NCI-H1930 (cell line): ENCODE measurements at places on chromosomes 1 and 21.

DNA sequence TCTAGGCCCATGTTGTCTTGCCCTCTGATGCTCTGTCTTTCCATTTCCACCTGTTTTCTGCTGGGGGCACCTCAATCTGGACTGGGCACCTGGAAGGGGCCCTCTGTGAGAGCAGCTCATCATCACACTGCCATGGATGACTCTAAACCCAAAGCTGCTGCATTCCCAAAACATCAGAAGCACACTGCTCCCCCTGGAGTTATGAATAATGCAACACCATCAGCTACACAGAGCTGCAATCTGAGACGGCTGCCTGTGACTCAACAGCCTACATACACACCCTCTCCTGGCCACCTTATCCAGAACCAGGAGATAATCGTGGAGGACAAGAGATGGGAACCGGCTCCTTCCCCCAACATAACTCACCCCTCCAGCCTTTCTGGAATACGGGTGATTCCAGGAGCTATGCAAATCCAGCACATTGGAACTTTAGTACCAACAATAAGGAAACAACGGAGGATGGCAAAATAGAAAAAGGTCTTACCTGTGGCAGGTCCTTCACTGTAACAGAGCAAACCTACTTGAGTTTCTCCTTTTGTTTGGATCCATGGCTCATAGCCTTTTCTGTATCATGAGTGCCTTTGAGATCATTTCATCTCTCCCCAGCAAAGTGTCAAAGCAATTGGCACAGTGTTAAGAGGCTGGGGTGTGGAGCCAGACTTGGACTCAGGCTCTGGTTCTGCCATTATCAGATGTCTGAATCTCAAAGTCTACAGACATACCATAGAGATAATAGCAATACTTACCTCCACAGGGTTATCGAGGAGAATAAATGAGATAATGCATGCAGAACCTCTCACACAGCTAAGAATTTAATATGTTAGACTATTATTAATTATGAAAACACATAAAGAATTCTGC, 29.3 kb downstream of the AK2 start:
- no peak for DNase-seq

GRCh38 chr1:15684042-15684461, at the start of gene PLEKHM2:
PLEKHM2 (plus strand) TSS chr1:15684320; CDS start chr1:15684559, 239 bp downstream.
- DNase-seq: no peak

- DNase-seq: no peak
These were observed 15.2 kb downstream of the KIRREL1 start for GRCh38 chr1:158008630-158009029.

- no peak for DNase-seq
These were observed 54.7 kb upstream of the SSBP3 start for GRCh38 chr1:54460861-54461387.

DNA sequence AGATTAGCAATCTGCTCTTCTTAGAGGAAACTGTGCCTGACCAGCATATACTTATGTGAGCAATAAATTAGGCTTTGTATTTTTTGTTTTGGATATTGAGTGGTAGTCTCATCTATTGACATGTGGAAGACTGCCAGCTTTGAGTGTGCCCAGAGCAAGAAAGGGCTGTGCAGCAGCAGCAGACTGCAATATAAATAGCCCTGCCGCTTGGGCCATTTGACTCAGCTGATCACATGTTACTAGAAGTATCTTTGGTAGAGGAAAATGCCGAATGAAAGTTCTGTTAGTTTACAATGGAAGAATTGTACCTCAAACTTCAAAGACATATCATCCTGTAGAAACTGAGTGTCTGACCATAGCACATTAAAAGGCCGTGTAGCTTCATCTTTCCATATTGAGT, 9.1 kb upstream of the PSMB2 start:
- DNase-seq: no peak

DNA sequence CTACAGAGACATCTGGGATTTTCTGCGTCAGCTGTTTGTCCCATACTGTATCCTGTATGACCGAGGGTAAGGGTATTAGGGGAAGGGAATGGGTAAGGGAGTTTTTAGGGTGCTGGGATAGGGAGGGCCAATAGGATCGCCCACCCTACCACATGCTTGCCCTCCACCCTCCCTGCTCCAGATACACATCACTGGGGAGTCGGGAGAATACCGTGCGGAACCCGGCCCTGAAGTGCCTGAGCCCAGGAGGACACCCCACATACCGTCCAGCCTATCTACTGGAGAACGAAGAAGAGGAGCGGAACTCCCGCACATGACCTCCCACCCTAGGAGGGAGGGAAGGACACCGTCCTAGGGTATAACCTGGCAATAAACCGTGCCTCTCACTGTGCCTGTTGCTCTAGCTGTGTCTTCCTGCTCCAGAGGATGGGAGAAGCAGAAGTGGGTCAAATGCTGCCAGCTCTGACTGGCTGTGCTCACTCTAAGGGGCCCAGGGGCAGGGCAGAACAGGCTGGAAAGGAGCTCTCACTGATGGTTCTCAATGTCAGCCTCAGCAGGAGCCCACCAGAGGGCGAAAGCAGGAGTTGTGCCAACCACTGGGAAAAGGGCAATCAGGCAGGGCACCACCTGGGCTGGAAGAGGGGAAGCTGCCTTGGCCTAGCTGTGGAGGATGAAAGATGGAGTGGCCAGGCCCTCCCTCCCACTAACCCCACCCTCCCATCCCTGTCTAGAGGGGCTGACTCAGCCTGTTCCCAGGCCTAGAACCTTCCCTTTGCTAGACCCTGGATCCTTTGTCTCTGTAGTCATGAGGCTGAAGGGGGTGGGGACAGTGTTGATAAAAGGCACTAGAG, 440 bp upstream of the LENEP start:
- DNase-seq: no peak

- DNase-seq: peak; percentile 23
These were observed 29.7 kb upstream of the KIRREL1 start for GRCh38 chr1:157963713-157964112.

- DNase-seq: no peak
These were observed 67.0 kb upstream of the LRRC53 start for GRCh38 chr1:74579425-74579824.

DNA sequence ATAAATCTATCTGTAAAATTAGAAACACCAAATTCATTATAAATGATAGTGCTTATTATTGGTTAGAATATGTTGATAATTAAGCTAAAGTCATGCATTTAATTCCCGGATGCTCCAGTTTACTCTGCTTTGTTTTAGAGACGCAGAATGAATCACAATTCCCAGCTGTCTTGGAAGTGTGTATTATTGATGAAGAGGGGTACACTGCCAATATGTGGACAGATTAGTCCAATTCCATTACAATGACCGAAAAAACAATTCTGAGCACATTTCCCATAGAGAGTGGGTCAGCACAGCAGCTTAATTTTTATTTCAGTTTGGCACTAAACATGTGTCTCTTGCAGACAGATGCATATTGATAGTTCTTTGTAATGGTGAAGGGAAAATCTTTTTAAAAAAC, 146.7 kb downstream of the KCNT2 start:
- no peak for DNase-seq

DNA sequence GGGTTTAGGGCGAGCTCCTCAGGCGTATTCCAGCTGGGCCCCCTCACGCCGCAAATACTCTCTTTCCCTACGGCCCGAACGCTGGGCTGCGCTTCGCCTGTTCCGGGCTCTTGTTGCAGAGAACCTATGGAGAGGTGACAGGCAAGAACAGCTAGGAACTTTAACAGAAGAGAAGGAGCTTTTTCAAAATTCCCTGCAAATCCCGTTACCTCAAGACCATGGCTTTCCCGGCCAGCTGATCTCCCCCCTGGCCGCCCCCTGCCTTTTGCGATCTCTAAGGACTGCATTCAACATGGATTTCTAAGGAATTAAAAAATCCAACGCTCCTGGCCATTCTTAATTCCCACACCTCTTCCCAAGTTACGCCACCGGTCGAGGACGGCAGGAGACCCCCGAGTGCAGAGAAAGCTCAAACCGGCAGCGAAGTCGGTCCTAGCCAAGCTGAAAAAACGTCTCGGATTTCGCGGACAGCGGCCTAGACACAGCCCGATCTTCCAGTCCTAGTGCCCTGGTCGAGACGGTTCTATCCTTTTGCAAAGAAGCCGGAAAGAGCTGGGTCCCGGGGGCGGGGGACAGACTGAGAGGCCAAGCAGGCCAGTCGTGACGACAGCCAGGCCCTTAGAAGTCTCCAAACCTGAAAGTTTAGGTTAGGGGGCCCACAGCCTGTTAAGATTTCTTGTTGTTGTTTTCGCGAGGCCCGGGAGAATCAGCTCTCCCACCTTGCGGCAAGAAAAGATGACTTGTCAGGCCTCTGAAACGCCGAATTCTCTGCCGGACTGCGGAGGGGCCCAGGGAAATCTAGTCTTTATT, 1.1 kb upstream of the TBX15 start:
- no peak for DNase-seq

- DNase-seq: no peak
These were observed 2.1 kb downstream of the SETDB1 start for GRCh38 chr1:150928286-150928685.

DNA sequence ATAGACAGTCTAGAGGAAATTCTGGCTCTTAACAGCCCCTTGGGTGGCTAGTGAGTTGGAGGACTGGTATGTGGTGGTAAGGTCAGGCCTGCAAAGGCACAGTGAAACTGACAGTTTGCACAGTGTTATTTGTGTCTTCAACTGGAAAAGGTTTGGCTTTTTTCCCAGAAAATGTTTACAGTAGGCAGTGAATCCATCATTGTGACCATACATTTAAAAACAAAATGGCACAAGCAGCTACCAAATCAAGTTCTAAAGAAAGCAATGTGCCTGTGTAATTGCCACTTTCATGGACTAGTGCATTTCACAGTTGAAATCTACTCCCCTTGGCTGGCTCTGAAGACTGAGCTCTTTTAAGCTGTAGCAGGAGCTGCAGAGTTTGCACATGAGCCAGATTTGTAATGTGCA, 24.8 kb downstream of the ATPAF1 start:
- DNase-seq: peak; percentile 78

DNA sequence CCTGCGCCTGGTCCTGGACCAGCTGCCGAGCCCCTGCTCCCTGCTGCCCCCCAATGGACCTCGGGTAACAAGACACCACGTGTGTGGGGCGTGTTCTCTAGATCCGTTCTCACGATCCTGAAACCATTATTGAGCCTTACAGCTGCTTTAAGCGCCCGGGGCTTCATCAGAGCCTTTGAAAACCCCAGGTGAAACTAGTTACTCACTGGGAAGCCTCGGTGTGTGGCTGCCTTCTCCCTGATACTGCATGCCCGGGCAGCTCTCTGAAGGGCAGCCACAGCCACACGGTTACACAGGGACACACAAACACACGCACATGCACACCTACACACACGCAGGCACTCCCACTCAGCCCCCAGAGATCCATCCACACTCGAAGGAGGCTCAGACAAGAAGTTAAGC, 5.3 kb downstream of the HES2 start:
- no peak for DNase-seq

- no peak for DNase-seq
These were observed 1.2 kb downstream of the EFHD2 start for GRCh38 chr1:15410884-15411245.

- DNase-seq: peak; percentile 19
These were observed 1.7 kb downstream of the NR5A2 start for GRCh38 chr1:200029035-200029821.

- DNase-seq: no peak
These were observed 80.8 kb upstream of the GPR52 start for GRCh38 chr1:174366946-174367345.

GRCh38 chr1:67118191-67118590, 16.6 kb downstream of the C1orf141 start:
- DNase-seq: no peak

- no peak for DNase-seq
These were observed 38.1 kb downstream of the TRPM2 start for GRCh38 chr21:44391345-44392091.

- DNase-seq: no peak
These were observed 11.5 kb upstream of the A3GALT2 start for GRCh38 chr1:33332357-33332789.

GRCh38 chr21:42097274-42097673, 26.2 kb downstream of the UMODL1 start:
- DNase-seq: no peak

- no peak for DNase-seq
These were observed 64.5 kb downstream of the PLPPR5 start for GRCh38 chr1:98940069-98940721.

GRCh38 chr1:226568077-226568831, 19.7 kb downstream of the STUM start:
- DNase-seq: no peak

GRCh38 chr1:220880362-220880670, 1.1 kb downstream of the HLX start:
- DNase-seq: no peak

GRCh38 chr21:33135925-33136324, 66.0 kb downstream of the OLIG1 start:
- DNase-seq: no peak

DNA sequence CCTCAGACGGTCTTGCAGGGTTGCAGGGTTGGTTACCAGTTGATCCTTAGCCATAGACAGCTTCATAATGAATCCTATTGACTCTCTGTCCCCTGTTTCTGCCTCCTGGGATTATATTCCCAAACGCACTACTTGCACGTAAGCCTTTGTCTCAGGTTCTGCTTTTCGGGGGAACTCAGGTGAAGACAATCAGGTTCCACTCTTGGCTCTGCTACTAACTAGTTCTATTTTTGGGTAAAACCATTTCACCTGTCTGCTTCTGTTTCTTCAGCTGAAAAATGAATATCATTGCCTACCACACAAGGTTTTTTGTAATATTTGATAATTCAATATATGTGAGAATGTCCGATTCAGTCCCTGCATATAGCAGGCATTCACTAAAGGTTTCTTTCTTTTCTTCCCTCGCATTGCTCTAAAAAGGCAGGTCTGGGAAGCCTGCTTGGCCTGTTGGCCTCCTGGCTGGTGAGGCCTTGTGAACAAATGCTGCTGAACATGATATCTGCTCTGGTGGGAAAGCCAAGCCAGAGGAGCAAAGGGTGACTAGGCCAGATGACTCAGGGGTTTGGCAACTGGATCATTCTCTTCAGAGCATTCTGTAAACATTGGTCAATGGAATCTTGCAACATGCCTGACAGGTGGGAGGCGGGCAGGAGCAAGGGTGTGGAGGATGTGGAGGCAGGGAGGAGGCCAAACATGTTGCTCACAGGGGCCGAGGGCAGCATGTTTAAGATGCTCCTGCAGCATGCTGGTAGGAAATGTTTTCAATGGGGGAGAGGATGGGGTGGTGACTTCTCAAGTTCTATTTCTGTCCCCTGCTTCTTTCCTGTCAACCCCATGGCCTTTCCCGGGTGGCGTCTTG, 23.8 kb downstream of the IER5 start:
- no peak for DNase-seq

- no peak for DNase-seq
These were observed 20.2 kb upstream of the PKP1 start for GRCh38 chr1:201262963-201263608.

DNA sequence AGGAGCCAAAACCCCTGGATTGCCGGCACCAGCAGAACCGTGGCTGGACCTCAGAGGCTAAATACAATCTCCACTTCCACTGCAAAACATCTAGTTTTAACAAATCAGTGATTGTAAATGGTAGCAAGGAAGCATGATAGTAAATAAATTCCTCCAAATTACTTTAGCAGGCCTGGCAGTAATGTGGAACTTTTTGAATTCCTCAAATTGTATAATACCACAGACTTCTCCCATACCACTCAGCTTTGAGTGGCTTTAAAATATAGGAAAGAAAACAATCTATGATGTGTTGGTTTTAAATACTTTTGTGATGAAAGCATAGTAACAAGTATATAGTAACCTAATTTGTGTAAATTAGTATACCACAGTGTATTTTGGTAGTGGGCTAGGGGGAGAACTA, 34.1 kb downstream of the NIBAN1 start:
- DNase-seq: no peak
